ENCODE measurements at places on chromosomes 3 and 15. TPM values are rescaled to one million over a fixed set of nuclear protein-coding genes. Genes with fewer than 3 reads are reported as not detected.

Gene CPNE9
- polyA plus RNA-seq = 0.05 TPM

Gene GHSR
- not detected for polyA plus RNA-seq

Gene TRH
- polyA plus RNA-seq = not detected

Gene LIPH
- polyA plus RNA-seq = not detected

Gene GOLGA8J
- polyA plus RNA-seq = not detected

Gene NAALADL2
- polyA plus RNA-seq = 0.56 TPM

Gene NR1I2
- 0.05 TPM for polyA plus RNA-seq

Gene GORASP1
- polyA plus RNA-seq = 27.3 TPM

Gene CPLX3
- 0.04 TPM for polyA plus RNA-seq

Gene PCLAF
- 0.42 TPM for polyA plus RNA-seq

Gene TRAT1
- not detected for polyA plus RNA-seq

Gene GABRB3
- polyA plus RNA-seq = 0.10 TPM

Gene SSUH2
- 0.36 TPM for polyA plus RNA-seq

Gene PXYLP1
- 0.83 TPM for polyA plus RNA-seq

Gene C3orf70
- polyA plus RNA-seq = 0.22 TPM

Gene CACNA2D2
- 0.77 TPM for polyA plus RNA-seq

Gene GALNT15
- 29.6 TPM for polyA plus RNA-seq

Gene UPK1B
- 0.06 TPM for polyA plus RNA-seq

Gene NKTR
- 14.1 TPM for polyA plus RNA-seq

Gene CFAP92
- polyA plus RNA-seq = 0.16 TPM

Gene UROC1
- polyA plus RNA-seq = 0.03 TPM

Gene C2CD4B
- polyA plus RNA-seq = 8.6 TPM

Gene IGSF10
- 0.23 TPM for polyA plus RNA-seq

Gene PAQR5
- 0.21 TPM for polyA plus RNA-seq

Gene HEG1
- polyA plus RNA-seq = 3.2 TPM

All from psoas muscle (tissue), 8 donors.